ENCODE measurements at places on chromosomes 2 and 18.

DNA sequence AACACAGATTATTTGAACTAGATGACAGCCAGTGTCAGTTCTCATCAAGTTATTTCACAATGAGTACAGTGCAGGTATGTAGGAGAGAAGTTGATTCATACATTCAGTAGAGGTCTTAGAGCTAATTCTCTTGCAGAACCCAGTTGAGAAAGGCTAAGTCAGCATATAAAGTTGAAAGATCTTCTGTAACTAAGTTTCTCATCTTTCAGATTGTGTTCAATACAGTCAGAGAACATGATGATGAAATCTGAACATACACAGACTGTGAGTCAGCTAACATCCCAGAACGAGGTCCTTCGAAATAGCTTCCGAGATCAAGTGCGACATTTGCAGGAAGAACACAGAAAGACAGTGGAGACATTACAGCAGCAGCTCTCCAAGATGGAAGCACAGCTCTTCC is 41.9 kb upstream of the LIMS1 start:
- no peak for DNase-seq

DNA sequence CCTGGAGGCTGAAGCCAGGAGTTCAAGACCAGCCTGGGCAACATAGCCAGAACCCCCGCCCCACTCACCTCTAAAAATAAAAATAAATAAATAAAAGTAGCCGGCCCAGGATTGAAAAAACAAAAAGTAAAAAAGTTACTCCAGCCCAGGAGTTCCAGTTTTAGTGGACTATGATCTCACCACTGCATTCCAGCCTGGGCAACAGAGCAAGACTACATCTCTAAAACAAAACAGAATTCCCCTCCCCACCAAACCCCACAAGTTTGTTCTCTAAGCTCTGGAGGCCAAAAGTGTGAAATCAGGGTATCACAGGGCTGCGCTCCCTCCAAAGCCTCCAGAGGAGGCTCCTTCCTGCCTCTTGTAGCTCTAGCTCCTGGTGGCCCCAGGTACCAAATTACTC is 1.7 kb downstream of the D2HGDH start:
- DNase-seq: no peak

DNA sequence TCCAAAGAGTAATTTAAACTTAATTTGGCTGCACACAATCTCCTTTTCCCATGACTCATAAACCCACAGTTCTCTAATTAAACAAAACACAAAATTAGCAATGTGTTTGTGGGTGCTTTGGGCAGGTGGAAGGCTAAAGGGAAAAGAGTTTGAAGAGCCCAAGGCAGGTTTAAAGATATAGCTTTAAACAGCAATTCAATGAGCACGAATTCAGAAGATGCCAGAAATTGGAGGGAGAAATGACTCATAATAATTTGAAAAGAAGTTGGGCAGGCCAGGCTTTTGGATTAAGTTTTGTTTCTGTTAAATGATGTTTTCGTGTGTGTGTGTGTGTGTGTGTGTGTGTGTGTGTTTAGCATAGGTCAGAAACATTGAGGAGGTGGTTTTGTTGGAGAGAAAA is 594.8 kb upstream of the ZEB2 start:
- no peak for DNase-seq

DNA sequence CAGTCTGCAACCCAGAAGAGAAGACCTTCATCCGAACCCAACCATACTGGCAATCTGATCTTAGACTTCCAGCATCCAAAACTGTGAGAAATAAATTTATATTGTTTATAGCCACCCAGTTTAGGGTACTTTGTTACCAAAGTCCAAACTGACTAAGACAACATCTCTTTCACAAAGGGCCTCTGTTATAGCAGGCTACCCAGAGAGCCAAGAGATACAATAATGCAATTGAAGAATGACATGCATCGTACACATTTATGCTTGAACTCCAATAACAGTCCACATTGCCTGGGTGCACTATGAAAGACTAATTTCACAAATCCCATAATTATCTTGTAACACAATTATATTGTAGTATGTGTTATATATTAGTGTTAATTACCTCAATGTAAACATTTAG is 39.1 kb upstream of the ANKRD44 start:
- DNase-seq: no peak

- DNase-seq: no peak
Measured at GRCh38 chr2:186716004-186716403, 22.1 kb downstream of the FAM171B start.

GRCh38 chr18:9466846-9467245 is 8.5 kb upstream of the RALBP1 start:
- no peak for DNase-seq

- DNase-seq: peak; percentile 51
Measured at GRCh38 chr2:185291035-185291647, 447.5 kb upstream of the FSIP2 start.

DNA sequence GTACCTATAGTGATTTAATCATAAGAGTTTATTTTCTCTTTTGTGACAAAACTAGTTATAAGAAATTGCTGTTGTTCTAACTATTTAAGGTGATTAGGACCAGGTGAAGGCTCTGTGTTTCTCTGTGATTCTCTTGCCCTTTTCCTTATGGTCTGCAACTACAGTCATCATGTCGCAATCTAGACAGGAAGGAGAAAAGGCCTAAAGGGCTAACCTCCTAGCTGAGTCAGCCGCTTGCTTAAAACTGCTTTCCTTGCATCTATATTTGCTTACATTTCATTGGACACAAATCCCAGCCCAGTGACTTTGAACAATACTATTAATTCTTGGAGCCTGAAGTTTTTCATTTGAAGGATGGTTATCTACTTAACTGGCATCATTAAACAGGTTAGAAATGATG is 93.1 kb downstream of the PIK3C3 start:
- peak; percentile 64 for DNase-seq

GRCh38 chr2:241265506-241265905 is 50.0 kb downstream of the HDLBP start:
- no peak for DNase-seq

- DNase-seq: peak; percentile 9
Measured at GRCh38 chr2:162164802-162165201, 12.8 kb upstream of the GCG start.

DNA sequence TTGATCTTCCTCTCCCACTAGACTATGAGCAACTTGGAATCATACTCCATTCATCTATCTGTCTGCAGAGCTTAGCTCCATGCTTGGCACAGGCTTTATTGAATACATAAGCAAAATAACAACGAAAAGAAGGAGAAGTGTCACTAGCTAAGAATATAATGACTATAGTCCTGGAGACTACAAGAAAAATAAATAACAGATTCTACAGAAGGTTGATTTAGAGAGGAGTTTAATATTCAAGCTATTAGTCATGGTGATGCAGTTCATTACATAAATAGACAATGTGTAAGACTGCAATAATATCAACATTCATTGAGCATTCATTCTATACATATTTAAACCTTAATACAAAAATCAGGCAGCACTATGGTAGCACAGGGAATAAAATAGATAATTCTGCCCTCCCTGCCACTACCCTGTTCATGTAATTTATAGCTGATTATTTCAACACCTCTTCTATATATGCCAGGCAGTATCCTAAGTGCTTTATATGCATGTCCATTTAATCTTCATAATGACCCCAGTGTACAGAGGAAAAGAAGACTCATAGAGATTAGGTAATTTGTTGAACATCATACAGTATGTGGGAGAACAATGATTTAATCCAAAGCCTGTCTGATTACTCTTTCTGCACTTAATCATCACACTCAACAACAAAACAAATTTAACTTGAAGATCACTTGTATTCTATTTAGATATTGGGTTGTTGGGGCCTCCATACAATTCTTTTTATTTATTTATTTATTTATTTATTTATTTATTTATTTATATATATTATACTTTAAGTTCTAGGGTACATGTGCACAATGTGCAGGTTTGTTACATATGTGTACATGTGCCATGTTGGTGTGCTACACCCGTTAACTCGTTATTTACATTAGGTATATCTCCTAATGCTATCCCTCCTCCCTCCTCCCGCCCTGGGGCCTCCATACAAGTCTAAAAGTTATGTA is 165.3 kb downstream of the RNF152 start:
- no peak for DNase-seq

DNA sequence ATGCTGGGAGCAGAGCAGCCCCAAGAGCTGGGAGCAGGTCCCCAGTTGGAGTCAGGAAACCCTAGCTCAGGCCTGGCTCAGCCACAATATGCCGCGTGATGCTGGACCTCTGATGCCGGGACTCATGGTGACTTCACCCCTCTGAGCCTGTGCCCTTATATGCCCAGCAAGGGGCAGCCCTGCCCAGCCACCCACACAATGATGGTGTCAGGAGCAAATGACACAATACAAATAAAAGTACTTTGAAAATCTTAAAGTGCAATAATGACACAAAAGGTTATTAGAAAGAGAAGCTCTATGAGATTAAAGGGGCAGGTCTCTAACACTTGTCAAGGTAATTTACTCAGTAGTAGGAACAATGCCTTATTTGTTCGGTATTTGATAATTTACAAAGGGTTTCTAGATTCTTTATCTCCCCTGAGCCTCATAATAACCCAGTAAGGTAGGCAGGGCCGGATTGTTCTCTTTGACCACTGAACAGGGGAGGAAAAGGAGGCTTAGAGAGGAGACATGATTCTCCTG is 18.3 kb upstream of the KIF3C start:
- DNase-seq: peak; percentile 54

DNA sequence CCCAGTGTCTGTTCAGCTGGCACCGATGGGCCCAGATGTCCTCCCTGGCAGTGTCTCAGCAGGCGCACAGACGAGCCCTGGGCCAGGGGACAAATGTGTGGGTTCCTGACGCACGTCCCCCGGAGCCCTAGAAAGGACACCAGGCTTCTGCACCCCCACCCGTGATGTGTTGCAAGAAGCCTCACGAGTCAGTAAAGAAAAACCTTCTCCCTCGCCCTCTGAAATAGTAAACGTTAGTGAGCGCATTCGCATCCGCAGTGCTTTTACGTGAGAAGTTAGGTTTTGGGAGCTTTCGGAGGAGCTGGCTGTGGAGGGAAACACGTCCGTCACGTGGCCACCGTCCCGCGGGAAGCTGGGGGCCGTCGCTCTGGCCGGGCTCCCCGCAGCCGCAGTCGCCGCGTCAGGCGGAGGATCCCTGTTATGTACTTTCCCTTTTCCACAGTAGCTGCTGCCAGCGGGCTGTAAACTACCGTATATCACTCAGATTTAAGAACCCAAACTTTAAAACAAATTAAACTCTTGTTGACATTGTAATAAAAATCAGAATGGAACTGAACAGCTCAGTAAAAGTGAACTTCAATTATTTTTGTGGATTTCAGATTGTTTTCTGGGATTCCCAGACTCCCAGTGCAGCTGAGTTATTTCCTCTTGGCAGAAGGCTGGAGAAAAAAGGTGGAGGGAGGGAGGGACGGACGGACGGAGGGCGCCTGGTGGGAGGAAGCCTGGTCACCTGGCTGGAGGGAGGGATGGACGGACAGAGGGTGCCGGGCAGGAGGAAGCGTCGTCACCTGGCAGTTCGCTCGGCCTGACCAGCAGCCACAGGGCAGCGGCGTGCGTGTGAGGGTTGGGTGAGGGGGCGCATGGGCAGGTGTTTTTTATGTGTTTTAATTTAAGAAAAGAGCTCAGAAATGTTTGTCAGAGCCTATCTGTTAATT is 112.1 kb downstream of the NFATC1 start:
- DNase-seq: peak; percentile 67

- no peak for DNase-seq
Measured at GRCh38 chr18:59779979-59780378, 82.8 kb upstream of the CCBE1 start.

DNA sequence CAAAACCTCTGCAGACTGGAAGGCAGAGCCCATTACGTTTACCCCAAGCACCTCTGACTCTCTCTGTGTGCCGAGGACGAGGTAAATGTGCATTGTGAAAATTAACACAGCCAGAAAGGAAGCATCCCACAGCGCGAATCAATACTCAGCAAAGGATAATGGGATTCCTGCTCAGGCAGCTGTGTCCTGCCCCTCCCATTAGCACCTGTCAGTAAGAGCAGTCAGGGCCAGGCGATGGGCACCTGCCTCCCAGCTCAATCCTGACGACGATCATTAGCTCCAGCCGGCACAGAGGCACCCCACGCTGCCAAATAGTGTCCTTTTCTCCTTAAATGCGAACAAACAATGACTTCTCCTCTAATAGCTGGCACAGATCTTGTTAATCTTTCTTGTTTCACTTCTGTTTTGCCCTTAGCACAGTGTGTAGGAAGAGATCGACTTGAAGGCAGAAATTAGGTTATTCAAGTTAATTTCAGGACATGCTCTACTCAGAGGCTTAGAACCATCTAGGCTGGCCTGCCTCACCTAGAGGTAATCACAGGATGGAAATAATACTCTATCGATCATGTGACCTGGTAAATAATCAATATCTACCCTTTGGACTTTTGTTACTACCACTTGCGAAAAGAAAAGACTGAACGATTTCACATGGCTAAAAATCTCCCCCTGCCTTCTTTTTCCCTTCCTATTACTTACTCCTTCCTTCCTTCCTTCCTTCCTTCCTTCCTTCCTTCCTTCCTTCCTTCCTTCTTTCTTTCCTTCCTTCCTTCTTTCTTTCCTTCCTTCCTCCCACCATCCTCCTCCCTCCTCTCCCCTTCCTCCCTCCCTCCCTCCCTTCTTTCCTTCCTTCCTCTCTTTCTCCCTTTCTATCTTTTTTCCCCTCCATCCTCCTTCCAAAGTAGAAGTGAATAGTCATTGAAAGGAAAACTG is 487.9 kb upstream of the ID2 start:
- DNase-seq: no peak

DNA sequence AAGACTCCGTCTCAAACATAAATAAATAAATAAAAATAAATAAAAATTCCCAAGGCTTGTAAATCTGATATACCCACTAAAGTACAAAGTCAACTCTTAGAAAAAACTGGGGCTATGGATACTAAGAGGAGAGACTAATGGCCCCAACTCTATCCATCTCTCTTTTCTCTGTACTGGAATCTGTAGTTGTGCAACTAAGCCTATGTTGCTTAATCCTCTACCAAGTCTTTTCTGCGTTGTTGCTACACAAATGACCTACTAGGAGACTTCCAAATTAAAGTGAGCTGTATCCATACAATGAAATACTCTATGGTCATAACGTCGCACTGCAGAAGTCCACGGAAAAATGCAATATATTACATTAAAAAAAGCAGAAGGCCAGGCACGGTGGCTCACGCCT is 8.1 kb downstream of the MRPS5 start:
- DNase-seq: no peak

DNA sequence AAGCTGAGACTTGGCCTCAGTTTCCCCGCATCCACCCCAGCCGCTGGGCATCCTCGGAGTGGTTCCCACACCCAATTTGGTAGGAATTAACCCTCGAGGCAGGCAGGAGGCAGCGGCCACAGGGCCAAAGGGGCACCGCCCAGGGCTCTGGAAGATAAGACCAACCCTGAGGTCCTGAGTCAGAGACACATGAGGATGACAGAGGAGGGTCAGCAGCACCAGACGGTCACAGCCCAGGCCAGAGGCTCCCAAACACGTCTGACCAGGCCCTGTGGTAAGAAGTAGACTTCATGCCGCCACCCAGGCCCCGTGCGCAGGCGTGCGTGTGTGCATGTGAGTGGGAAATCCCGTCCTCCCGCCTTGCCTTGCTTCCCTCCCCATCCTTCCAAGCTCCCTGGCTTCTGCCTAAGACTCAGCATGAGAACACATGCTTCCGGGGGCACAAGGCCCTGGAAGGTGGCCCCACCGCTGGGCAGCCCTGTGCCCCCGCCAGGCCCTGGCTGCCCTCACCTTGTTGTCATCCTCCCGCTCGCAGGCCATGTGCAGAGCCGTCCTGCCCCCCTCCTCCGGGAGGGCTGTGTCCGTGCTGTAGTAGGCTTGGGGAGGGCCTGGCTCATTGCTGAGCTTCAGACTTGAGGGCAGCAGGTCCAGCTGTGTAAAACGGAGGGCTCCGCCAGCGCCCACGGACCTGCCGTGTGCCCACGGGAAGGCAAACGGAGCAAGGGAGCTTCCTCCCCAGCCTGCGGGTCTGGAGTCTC is 46.3 kb downstream of the ANKMY1 start:
- DNase-seq: no peak

Measured in stomach (tissue), 19 donors.